ENCODE measurements at places on chromosomes 5 and 9.

- no peak for DNase-seq
Observed at GRCh38 chr5:105872569-105873270, 1798.0 kb downstream of the EFNA5 start.

DNA sequence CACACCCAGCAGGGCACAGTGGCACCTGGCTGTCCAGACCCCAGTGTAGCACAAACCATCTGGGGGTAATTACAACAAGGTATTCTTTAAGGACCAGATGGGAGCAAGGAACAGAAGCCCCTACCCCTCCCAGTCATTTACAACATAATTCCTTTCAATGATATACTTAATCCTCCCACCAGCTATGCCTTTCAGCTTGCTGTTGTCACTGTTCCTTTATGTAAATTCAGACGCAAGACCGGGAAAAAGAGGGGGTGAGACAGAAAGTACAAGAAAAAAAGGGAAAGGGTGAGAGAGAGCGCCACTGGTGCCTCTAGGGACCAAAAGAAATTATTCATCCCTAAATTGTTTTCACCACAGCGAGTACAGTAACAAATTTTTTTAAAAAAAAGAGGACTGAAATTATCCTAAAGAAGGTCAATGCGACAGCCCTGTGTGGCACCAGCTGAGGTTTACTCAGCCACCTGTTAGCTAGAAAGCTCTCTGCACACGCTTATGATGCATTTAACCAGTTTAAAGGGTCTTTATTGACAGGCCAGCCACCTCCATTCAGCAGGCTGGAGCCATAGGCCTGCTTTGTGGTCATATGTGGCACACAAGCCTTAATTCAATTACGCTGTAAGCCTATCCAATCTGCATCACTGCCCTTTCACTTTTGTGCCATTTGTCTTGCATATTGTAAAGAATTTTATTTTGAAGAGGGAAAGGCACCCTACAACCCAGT lies 210.2 kb upstream of the ISL1 start:
- DNase-seq = no peak

GRCh38 chr5:145157841-145158240 lies 677.3 kb downstream of the PRELID2 start:
- no peak for DNase-seq

DNA sequence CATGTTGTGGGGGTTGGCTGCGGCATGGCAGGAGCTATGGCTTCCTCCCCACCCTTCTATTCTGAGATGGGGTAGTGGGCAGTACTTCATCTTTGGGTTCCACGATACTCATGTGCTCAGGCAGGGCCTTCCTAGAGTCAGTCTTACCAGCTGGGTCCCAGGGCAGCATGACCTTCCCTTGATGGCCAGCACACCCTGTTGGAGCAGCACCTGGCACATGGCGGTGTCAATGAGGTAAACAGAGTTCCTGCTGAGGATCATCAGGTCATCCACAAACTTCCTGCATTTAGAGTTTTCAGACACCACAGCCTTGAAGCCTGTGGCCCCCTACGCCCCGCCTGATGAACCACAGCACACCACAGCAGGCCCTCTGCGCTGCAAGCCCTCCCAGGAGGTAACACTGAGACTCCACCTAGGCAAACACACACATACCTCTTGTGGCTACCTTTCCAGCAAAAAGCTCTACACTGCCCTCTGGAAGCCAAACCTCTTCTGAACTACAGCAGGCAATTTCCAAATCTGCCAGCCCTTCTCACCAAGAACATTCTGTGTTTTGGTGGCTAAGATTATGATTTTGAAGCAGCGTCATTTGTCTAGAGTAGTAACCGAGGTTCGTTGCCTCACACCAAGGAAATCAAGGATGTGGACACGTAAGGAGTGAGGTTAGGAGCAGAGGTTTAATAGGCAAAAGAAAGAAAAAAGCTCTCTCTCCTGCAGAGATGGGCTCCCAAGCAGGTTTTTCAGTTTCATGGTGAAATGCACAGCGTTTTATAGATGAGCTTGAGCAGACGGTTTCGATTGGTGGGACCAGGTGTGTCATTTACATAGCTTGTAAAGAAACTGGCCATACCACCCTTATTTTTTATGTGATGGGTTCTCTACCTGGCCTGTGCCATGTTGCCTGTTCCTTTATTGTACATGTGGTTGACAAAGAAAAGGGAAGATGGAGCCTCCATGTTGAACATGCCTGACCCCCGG lies 20.3 kb upstream of the TMEM174 start:
- no peak for DNase-seq

- DNase-seq = no peak
Observed at GRCh38 chr9:105535920-105536668, 21.8 kb upstream of the FKTN start.

DNA sequence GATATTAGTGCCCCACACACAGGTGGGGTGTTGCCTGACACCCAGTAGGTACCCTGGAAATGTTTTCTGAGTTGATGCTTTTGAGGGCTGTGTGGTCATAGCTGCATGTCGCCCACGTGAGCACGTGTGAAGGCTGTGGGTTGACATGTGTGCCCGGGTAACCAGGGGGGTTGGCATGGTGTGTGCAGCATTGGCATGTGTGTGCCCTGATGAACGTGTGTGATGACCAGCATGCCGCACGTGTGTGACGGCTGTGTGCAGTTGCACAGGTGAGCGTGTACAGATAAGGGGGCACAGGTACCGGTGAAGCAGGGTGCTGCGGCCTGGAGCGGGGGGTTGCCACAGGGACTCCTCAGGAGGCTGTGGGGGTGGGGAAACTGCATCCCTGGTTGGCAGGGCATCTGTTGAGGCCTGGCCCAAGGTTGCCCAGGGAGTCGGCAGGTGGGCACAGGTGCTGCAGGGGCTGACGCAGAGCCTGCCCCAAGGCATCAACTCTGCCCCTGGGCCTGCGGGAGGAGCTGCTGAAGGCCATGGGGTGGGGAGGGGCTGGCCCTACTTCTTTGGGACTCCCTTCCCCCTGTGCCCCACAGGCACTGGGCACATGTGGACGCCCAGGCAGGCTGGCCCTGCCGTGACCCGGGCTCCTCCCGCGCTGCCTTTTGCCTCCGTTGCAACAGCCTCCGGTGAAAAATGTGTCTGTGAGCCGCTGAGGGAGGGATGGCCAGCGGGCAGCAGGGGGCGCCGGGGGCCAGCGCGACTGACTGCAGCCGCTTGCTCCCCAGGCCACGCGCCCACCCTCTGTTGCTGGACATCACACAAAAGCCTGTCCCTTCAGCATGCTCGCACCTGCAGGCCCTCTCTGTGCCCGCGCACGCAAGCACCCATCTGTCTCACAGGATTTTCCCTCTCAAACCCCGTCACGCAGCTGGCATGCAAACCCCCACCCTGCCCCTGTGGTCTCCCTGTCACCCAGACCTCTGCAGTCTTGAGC lies 2.2 kb downstream of the UNC5A start:
- no peak for DNase-seq

DNA sequence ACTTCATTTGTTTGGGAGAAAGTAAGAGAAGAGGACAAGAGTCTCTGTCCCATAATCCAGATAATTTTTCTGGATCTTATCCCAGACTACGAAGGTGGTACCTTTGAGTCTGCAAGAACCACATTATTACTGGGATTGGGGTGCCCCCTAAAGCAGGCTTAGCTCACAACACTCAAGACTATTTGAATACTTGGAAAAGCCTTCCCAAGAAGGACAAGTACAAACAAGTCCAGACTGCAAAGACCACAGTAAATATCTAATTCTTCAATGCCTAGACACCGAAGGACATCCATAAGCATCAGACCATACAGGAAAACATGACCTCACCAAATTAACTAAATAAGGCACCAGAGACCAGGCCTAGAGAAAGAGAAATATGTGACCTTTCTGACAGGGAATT lies 40.2 kb upstream of the TMED7 start:
- no peak for DNase-seq

DNA sequence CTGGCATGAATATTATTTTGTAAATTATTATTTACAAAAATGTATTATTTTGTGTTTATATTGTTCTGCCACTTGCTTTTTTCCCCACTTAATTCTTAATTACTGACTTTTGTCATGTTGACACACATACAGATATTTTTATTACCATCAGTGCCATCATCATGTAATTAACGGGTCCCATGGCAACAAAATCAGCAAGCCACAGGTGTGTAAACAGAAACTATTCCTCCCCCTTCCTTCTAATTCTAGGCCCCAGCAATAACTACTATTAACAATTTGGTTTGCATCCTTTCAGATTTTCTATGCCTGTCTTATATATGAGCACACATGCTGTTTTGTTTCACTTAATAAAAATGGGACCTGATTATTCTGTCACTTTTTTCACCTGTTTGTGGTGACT lies 29.3 kb downstream of the CYFIP2 start:
- no peak for DNase-seq

Data from CMK (cell line).